Mesenchymal stem cell (in vitro differentiated cells and primary cell): ENCODE measurements at places on chromosomes 1 and 21.

DNA sequence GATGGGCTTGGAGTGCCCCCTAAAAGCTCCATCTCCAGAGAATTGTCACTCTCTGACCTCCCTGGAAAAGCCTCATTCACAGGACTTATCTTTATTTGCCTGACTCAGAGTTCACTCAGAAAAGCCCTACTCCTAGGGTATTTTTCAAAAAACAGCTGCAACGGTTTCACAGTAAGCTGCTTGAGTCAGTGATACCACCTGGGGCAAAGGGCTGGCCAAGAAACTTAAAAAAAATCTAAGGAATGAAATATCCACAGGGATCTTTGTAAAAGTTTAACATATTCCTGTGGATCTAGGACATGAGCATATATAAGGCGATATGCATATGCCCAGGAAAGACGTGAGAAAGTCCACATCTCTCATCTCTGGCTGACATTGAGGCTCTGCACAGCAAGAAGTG is 33.8 kb upstream of the TSPAN2 start:
- no peak for DNase-seq

- DNase-seq = no peak
Measured at GRCh38 chr1:31161571-31161970, 78.1 kb downstream of the NKAIN1 start.

GRCh38 chr1:22680726-22681125 is 27.7 kb downstream of the C1QB start:
- no peak for DNase-seq

DNA sequence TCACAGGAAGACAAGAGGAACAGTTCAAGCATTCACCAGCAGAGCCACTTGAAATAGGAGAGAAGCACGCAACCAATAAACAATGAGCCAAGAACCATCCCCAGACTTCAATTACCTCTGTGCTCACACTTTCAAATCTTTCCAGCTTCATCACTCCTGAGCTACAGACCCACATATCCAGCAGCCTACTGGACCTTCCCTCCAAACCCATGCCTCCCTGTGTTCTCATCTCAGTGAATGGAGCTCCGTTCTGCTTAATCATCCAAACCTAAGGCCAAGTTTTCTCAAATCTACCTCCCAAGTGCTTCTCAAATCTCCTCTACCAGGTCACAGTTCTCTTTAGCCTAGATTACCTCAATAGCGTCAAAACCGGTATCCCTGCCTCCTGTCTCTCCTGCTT is 3.7 kb downstream of the PEF1 start:
- DNase-seq = no peak
